Mesendoderm (in vitro differentiated cells): ENCODE measurements at places on chromosomes 3 and 15.

DNA sequence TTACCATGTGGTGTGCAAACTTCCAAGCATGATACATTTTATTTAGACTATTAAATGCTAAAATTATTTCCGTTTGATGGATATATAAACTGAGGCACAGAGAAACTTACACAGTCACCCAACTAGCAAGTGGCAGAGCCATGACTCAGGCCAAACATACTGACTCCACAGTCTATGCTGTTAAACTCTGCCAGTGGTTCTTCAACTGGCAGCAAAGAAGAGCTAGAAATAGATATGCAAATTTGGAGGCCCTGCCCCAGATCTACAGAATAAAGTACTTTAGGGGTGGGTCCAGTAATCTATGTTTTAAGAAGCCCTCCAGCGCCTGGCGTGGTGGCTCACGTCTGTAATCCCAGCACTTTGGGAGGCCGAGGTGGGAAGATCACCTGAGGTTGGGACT, 400.0 kb downstream of the FOXP1 start:
- DNase-seq: no peak

DNA sequence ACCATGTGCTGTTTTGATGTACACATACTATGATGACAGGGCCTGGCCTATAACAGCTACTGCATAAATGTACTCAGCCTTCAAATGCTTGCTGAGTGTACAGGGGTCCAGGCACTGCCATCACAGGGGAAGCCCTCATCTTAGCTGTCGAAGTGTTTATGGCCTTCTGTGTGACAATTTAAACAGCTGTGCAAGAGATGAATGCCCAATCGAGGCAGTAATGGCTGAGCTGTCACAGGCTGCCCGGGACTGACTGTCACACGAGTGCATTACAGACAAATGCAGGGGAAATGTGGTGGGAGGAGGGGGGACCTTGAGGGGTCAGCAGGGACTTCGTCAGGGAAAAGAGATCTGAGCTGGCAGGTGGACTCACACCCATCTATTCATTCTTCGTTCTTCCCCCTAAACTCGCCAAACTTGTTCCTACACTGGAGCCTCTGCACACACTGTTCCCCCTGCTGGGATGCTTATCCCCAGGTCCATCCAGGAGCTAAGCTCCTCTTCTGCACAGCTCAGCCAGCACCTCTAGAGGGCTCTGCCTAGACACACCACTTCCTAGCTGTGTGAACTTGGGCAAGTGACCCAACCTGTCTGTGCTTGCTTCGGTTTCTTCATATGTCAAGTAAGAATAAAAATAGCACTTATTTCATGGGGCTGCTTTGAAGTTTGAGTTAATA, 156.2 kb upstream of the IQSEC1 start:
- DNase-seq: peak; percentile 90

- DNase-seq: no peak
Observed at GRCh38 chr3:141250828-141251227, 19.2 kb downstream of the PXYLP1 start.

DNA sequence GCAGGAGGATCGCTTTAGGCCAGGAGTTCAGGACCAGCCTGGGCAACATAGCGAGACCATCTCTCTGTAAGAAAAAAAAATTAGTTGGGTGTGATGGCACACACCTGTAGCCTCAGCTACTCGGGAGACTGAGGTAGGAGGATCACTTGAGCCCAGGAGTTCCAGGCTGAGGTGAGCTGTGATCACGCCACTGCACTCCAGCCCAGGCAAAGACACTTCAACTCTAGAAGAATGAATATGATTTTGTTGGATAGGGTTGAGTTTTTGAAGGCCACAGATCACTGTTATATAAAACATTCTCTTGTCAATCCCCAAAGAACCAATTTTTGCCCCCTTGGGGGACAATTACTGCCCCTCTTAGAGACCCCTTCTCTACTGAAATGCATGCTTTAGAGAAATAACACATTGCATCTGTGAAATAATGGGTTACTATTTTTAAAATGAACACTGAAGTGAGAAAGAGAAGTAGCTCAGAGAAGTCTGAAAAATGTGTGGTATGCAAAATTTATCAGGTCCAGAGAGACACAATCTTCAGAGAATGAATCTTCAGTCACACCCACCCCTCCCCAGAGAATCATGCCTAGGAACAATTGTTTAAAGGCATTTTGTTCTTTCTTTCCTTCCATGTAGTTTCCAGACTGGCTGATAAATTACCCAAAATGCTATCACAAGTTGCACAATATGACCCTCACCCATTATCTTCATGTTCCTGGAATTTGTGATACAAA, 42.7 kb downstream of the METTL6 start:
- no peak for DNase-seq

- no peak for DNase-seq
Observed at GRCh38 chr3:195893516-195893915, 14.8 kb downstream of the TNK2 start.

- DNase-seq: no peak
Observed at GRCh38 chr3:121768452-121768851, 18.9 kb upstream of the GOLGB1 start.

DNA sequence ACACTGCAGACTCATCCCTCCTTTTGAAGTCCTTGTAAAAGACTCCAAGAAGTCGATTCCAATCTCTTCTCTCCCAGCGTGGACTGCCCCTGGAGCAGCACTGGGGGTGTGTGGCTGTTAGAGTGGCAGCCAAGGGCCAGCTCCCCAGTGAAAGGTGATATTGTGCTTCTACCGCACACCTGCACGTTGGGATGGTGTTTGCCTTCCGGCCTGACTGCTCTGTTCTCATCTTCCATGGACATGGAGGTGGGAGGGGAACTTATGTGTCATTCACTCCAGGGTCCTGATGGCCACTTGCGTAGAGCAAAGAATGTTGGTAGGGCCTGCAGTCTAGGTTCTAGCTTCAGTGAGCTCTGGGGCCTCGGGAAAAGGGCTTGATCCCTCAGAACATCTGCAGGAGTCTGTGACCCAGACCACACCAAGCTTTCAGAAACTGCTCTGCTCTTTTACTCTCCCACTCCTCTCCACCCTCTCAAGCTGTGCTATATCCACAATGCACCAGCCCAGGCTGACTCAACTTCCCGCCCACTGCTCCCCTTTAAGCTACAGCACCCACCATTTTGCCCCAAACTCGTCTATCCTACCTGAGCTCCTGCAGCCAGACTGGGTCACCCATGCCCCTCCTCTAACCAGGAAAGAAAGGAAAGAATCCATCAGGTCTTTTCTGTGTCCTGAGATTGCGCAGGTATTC, 31.3 kb downstream of the LIPC start:
- no peak for DNase-seq

DNA sequence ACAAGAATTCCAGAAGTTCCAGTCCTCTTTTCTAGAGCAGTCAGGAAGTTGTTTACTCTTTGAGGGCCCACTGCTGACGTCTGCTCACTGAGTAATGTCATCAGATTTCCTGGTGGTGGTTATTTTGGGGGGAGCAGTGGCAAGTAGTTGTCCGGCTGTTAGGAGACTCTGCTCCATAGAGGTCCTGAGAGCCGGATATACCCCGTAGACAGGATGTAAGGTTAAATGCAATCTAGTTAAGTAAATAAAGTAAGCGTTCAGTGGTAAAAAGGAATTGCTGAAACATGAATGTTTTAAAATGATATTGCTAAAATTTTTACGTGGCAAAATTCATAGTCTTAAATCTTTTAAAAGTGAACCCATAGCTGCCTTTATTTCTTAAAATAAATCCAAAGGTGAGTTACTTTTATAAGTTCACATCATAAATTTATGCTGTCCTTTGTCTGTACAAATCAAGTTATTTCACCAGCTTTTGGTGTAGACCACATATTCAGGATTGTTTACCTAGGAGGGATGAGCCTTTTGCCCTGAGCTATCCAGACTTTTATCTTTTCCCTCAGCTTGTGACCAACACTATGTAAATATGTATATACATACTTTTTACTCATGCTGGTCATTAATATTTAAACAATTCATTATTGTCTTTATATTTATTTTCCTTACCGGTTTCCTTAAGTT, 65.8 kb downstream of the PDE8A start:
- peak; percentile 27 for DNase-seq

DNA sequence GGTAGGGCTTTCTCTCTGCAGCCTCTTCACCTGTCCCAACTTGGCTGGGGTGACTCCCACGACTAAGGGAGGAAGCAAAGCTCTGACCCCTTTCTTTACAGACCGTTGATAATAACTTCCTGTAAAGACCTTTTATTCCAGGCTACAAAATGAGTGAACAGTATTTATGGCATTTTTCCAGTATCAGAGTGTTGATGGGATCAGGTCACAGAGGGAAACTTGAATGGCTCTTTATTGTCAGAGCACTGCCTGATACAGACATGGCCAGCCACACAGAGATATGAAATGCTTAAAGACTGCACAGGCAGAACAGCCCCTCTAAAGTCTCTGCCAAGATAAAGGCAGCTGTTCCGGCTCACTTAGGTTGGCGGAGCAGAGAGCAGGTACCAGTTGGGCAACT, 1033.9 kb upstream of the NR2F2 start:
- DNase-seq: no peak
